ENCODE measurements at places on chromosomes 5 and 9.

GRCh38 chr5:77898385-77898784 lies 122.2 kb upstream of the TBCA start:
- DNase-seq: no peak

DNA sequence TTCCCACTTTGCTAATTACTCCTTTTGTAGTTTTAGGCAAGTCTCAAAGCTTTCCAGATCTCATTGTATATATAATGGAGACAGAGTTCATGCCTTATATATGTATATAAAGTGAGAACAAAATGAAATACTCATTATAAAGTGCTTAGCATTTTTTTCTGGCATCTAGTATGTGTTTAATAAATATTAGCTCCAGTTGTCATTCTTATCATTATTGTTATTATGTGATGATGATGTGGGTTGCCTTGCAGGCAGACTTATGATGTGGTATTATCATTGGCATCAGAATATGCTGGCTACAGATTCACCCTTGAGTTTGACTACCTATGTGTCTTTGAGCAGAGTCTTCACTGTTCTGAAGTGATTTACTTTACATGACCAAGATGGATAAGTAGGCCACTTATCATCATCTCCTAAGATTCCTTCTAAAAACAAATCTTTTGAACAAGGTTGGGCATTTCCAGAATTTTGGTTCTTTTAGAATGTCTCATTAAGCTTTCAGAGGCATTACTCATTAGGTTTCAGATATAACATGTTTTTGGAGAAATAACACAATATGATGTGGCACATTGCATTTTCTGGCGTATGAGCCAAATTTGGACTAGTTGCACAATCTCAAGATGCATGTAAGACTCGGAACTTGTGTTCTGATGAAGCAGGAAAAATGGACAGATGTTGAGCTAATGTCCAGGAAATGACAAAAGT lies 145.6 kb upstream of the TNC start:
- no peak for DNase-seq

- DNase-seq: no peak
Observed at GRCh38 chr9:126794441-126794840, 10.4 kb upstream of the ZBTB43 start.

DNA sequence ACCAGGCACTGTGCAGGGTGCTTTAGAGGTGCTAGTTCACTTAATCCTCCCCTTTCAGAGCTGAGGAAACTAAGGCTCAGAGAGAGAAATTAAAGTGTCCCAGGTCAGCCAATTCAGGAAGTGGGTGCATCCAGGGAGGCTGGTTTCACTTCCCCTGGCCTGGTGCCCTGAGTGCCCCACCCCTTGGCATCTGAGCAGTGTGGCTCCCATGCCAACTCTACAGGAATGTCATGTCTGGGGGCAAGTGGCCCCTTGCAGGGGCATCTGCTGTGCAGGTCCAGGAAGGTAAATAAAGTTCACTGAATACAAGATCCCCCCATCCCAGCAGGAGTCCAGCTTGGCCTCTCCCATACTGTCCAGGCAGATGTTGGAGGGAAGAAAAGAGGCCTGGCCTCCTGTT lies 4.4 kb upstream of the N4BP3 start:
- no peak for DNase-seq

DNA sequence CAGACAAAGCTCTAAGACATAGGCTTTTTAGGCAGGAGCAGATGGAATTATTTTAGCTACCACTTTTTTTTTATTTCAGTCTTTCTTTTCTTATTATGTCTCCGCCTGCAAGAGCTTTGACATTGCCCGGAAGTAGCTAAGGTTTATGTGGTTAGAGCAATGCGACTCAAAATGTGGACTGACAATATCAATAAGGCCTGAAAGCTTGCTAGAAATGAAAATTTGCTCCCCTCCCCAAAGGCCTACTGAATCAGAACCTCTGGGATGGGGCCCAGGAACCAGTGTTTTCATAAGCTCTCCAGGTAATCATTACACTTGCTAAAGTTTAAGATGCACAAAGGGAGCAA lies 81.3 kb downstream of the SUSD1 start:
- no peak for DNase-seq

DNA sequence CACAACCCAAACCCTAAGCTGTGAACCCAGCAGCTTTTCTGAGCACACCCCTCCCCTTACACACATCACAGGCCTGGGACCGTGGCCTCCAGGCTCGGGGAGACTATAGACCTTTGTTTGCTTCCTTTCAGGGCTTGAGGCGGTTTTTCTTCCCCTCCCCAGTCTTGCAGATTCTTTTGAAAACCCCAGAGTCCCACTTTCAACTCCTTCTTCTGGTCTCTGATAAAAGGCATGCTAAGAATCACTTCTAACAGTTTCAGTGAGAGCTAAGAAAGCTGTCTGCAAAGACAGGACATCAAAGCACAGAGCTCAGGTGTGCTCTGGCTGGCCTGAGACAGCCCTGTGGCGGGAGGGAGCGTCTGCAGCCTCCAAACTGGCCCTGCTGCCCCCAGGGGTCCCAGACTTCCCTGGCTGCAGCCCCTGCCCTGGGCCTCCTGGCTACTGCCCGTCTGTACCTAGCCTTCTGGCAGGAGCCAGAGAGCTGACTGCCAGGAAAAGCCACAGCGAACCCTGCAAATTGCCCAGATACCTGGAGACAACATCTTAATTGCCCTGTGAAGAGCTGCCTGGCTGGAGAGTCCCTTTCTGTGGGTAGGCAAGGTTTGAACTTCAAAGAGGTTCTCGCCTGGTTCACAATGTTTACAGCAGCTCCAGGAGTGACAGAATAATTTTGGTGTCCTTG lies 138.9 kb downstream of the GADD45G start:
- no peak for DNase-seq

DNA sequence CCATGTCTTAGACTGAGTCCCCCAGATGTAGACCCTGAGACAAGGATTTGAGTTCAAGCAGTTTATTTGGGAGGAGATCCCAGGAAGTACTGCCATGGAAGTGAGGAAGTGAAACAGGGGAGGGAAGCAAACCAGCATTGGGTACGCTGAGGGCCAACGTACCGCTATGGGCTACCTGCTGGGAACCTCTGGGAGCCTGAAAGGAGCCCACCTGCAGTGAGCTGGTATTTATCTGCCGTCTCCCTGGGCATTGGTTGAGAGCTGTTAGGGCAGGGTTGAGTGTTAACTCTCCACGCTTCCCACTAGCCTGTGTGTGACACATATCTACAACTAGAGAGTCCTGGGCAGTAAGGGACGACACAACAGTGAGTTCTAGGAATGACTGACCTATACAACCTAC lies 131.6 kb upstream of the SLC24A2 start:
- no peak for DNase-seq

DNA sequence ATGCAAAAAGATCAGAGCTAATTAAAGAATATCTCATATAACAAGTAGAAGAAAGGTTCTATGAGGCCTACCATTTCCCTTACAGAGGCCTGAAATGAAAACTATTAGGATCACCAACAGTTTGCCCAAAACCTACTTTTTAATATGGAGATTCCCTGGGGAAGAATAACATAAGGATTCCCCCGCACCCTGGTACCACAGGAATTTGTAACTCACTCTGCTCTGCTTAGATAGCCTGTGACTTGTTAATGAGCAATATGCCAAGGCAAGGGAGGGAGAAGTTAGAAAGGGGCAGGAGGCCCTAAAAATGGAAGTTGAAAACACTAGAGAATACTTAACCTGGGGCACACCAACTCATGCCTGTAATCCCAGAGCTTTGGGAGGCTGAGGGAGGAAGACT lies 107.0 kb downstream of the CDH6 start:
- DNase-seq: no peak

DNA sequence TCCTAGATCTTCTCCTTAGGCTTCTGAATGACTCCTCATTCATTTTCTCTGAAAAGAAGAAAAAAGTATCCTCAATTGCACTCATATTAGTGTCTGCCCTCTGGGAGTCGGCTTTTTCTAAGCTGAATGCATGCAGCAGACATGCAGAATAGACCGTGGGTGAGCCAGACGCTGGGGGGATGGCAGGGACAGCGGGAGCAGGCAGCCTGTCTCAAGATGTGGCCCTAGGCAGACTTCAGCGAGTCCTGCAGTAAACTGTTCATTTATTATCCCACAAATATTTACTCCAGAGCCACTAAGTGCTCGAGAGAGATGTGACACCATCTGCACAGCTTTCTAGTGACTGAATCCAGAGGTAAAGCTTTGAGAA lies 164.9 kb upstream of the RAI14 start:
- peak; percentile 47 for DNase-seq

GRCh38 chr5:167665841-167666375 lies 625.5 kb upstream of the WWC1 start:
- no peak for DNase-seq

GRCh38 chr9:29422438-29422837 lies 1849.2 kb upstream of the C9orf72 start:
- no peak for DNase-seq

DNA sequence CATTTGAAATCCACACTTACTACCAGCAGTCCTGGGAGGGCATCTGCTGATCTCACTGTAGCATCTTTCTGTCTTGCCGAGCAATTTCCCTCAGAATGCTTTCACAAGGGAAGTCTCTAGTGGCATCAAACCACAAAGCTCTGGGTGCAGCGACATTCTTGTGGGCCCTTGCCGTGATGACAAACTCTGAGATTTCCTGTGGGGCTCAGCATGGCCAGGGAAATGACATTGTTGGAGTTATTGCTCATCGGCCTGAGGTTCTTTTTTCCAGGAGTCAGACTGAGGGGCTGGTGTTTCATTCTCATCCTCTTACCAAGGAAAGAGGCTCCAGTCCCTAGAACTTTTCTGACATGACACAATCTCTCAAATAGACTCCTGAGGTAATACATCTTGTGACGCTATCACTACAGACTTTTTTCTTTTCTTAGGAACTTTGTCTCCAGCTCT lies 51.4 kb downstream of the PFDN1 start:
- no peak for DNase-seq

- no peak for DNase-seq
Observed at GRCh38 chr5:158840193-158840592, 259.5 kb downstream of the EBF1 start.

DNA sequence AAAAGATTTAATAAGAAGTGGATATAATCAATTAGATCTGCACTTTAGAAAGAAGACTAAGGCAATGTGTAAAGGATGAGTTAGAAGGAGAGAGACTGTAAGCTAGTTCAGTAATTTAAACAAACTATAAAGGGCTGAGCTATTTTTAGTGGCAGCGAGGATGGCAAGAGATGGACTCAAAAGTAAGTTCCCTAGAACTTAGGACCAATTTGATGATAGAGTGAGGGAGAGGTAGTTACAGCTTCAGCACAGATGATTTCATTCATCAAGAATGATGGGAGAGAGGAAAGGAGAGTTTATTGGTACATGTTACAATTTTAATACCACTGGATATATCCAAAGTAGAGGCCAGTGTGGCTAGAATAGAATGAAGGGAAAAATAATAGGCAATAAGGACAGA lies 19.1 kb downstream of the NADK2 start:
- DNase-seq: no peak

DNA sequence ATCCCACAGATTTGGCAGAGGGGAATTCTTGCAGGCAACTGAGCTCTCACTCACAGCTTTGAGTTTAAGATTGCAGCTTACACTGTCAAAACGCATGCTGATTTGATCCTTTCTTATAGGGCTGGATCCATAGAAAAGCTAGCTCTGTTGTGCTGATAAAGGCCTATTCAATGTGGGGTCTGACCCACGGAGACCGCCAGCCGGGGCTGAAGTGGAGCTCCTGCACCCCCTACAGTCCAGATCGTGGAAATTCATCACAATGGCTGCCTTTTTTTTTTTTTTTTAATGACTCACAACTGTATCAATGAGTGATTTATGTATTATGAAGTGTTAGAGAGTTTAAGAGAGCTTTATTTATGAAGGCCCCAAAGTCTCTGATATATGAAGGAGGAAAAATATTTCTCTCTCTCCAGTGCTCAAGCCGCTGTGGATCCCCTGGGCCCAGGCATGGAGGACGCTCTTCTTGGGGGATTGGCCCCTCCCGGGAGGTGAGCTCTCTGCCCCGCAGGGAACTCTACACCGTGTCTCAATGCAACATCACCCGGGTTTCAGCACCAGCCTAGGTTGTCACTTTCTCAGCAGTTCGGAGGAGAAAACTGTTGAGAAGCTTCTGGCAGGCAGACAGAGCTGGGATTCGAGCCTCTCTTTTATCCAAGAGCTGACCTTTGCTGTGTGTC lies 700.2 kb downstream of the IRX1 start:
- DNase-seq: no peak

DNA sequence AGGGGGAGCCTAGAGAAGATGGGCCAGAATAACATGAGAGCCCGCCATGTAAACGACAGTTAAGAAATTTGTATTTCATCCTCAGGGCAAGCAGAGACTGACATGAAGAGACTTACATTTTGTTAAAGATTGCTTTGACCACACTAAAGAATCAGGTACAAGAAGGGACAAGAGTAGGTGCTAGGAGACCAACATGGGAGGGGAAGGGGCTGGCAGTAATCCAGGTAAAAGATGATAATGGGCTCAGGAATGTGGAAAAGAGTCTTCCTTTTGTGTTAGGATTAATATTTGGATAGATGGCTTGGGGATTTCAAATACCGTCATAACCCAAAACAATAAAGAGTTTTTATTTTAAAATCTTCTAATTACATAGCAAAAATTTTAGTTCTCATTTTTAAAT lies 137.3 kb downstream of the ZNF462 start:
- no peak for DNase-seq

DNA sequence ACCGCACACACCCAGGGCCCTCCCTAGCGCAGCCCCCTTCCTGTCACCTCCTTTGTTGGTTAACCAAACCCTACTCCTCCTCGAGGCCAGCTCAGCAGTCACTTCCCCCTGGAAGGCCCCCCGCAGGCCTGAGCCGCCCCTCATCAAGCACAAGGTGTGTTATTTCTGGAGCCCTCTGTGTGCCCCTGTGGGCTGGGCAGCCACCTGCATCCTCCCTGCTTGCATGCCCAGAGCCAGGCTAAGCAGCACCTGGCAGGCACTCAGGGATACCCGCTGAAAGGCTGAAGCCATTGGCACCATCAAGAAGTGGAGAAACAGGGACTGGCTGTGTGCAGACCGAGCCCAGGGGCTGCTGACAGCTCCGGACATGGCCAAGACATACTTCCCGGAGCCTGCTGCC lies 121.8 kb downstream of the ZNF354C start:
- DNase-seq: no peak

DNA sequence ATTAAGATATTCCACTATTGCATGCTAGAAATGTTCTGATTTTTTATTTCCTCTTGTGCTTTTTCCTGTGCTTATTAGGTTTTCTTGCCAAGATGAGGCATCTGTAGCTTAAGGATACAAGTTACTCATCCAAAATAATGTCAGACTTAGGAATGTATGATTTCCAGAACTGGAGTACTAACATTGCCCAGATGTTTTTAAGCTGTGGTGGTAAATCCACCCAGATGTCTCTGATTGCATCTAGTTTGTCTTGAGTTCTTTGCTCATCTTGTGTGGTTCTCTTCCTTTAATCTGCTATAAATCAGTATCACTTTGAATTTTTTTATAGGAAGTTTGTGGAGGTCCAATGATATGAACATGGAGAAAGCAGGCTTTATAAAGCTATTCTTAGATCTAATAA lies 337.5 kb upstream of the ZNF608 start:
- DNase-seq: no peak

GRCh38 chr5:10091701-10092100 lies 158.0 kb downstream of the ATPSCKMT start:
- DNase-seq: no peak

DNA sequence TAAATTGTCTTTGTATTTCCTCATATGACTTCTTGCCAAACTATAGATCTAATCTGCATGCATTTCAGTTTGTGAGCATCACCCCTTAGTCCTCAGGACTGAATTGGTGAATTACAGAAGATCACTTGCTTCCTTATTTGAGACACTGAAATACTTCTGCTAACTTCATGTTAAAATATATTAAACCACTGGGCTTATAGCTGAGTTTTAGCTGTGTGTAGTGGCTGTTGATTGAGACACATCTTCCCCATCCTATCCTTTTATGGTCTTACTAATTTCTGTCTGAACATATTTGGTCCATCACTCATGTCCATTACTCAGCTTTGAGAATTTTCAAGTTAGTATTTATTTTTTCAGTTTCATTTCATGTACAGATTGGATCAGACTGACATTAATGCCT lies 295.9 kb downstream of the PSAT1 start:
- no peak for DNase-seq

Measured in HuH-7.5 (cell line).